Activated T-helper 1 cell treated with Interleukin-2 at 50 U/mL for 16 hours (primary cell): ENCODE measurements at places on chromosomes 4 and X.

GRCh38 chrX:111597967-111598366 lies 83.0 kb upstream of the ALG13 start:
- DNase-seq: no peak

GRCh38 chrX:16711219-16711811 lies 1.2 kb downstream of the CTPS2 start:
- no peak for DNase-seq

DNA sequence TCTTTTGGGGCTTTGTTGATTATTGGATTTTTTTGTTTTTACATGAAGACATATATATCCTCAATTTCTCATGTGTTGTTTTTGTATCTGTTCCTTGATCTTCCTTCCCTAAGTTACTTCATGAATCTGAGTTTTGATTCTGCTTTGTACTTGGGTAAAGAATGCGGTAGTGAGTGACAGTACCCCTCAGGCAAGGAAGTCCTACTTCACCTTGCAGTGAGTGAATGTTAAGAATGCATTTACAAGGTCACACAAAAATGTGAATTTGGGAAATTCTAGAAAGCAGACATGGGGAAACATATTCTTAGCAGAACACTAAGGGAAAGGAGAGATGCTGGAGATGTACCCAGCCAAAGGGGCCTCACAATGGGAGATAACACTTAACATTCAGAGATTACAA lies 373.1 kb upstream of the LCORL start:
- DNase-seq: no peak

- DNase-seq: no peak
Observed at GRCh38 chr4:61446941-61447340, 246.8 kb downstream of the ADGRL3 start.

- DNase-seq: no peak
Observed at GRCh38 chr4:4603067-4603466, 61.2 kb upstream of the STX18 start.

GRCh38 chrX:73615022-73615421 lies 52.0 kb downstream of the CHIC1 start:
- no peak for DNase-seq

- no peak for DNase-seq
Observed at GRCh38 chr4:150004481-150004880, 73.8 kb upstream of the DCLK2 start.

DNA sequence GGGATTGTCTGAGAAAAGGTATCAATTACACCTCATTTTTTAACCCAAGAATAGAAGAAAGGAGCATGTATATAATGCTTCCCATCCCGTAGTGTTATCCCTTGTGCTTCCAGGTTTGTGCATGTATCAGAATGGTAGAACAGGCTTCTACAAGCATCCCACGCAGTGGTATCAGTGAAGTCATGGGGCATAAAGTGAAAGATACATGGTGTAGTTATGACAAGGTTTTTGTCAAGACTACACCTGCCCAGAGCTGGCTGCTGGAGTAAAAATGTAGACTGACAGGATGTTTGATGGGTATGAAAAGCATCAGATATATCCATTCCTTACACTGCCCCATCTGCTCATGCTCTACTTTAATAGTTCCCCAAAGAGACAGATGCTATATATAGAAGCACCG lies 9.5 kb downstream of the TLR1 start:
- no peak for DNase-seq

- DNase-seq: no peak
Observed at GRCh38 chr4:144353292-144353691, 212.8 kb upstream of the GYPA start.

DNA sequence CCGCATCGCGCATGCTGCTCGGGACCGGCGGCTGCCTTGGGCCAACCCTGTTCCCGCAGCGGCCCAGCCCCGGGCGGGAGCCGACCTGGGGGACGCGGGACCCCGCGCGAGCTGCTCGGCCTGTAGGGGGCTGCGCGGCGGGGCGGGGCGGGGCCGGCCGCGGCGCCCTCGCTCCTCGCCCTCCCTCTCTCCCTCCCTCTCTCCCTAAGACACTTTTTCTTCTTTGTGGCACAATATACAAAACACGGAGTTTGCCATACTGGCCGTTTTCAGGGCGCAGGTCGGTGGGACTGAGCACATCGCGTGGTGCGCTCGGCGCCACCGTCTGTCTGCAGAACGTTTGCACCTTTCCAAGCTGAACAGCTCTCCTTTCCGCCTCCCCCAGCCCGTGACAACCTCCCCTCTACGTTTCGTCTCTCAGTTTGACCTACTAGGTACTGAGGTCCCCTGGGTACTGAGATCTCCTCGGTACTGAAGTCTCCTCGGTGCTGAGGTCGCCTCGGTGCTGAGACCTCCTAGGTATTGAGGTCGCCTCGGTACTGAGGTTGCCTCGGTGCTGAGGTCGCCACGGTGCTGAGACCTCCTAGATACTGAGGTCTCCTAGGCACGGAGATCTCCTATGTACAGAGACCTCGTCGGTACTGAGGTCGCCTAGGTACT lies 261.1 kb upstream of the PLCXD1 start:
- DNase-seq: no peak

GRCh38 chr4:81418572-81418971 lies 53.1 kb downstream of the RASGEF1B start:
- no peak for DNase-seq
